HT1080 (cell line): ENCODE measurements at places on chromosomes 7 and 10. TPM values are rescaled to one million over a fixed set of nuclear protein-coding genes. Genes with fewer than 3 reads are reported as not detected.

Gene OR13A1
- total RNA-seq: not detected in 2 replicates

Gene ARF5
- total RNA-seq: 116 and 131 TPM in 2 replicates

Gene ADCY1
- 0.08 and 0.13 TPM in 2 replicates for total RNA-seq

Gene IGF2BP3
- 39.5 and 44.1 TPM in 2 replicates for total RNA-seq

Gene OR2A12
- not detected in 2 replicates for total RNA-seq

GRCh38 chr10:131708225-131708880 is 192.5 kb upstream of the PPP2R2D start:
- DNase-seq: no peak

GRCh38 chr10:96935148-96935547 is 103.0 kb downstream of the LCOR start:
- DNase-seq: no peak

GRCh38 chr10:132883391-132883881 is 58.9 kb downstream of the CFAP46 start:
- no peak for DNase-seq

DNA sequence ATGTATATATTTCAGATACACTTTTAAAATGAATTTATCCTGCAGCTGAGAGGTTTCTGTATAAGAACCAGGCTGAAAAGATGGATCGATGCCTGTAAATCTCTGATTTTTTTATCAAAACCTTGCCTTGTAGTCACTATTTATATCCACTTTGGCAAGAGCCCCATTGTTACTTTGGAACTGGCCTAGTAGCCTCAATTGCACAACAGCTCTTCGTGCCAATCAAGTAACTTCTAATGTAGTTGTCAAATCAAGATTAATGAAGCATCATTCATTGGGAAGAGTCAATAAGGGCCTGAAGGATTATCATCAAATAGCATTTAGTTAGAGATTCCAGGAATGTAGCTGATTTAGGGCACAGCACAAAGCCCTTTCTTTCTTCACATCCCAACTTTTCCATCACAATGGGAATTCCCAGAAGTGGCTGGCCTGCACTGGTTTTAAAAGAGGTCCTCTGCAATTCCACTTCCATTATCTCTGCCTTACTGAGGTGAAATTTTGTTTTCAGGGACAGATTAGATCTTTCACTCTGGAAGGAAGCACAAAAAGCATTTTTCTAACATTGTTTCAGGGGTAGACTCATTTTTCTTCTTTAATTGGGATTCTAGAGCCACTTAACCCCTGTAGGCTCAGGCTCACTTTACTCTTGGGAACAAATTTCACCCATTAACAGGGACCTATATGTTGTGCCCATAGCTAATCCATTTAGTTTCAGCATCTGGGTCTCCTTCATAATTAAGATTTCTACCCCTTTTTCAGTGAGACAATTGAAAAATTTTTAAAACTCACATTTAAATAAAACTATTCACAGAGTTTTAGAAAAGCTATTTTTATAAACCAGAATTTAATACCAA is 97.8 kb downstream of the CALCR start:
- no peak for DNase-seq
